ENCODE measurements at places on chromosomes 11 and 22.

DNA sequence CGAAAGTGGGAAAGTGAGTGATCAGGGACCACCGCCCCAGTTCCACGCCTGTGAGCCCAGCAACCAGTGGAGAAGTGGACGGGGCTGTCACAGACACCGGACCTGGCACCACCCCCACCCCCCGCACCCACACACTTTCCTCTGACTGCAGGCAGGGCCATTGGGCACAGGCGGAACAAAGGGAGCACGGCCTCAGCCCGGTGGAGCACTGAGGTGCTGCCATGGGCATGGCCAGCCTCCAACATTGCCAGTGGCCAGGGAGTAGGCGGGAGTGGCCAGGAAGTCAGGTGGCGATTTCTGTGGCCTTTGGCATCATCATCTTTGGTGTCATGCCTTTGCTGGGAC lies 78.5 kb downstream of the BCR start:
- DNase-seq: no peak

- DNase-seq: no peak
These were observed 23.6 kb downstream of the EIF4G2 start for GRCh38 chr11:10785146-10785474.

GRCh38 chr11:33064866-33065265 lies 25.5 kb downstream of the TCP11L1 start:
- DNase-seq: no peak

GRCh38 chr11:35874751-35875450 lies 69.0 kb upstream of the LDLRAD3 start:
- DNase-seq: no peak

- no peak for DNase-seq
These were observed 7.0 kb downstream of the DNAJB13 start for GRCh38 chr11:73957654-73958361.

DNA sequence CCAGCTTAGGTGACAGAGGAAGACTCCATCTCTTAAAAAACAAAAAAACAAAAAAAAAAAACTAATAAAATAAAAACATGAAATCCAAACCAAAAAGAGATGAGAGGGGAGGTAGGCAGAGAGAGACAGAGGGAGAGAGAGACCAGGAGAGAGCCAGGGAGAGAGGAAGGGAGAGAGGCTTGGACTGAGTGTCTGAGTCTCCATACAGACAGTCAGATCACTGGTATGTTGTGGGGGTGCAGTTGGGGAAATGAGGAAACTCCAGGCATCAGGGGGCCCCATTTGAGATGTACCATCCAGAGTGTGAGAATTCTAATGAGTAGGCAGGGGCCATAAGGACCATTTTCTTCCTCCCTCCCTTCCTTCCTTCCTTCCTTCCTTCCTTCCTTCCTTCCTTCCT lies 53.1 kb upstream of the SEPTIN5 start:
- DNase-seq: no peak

DNA sequence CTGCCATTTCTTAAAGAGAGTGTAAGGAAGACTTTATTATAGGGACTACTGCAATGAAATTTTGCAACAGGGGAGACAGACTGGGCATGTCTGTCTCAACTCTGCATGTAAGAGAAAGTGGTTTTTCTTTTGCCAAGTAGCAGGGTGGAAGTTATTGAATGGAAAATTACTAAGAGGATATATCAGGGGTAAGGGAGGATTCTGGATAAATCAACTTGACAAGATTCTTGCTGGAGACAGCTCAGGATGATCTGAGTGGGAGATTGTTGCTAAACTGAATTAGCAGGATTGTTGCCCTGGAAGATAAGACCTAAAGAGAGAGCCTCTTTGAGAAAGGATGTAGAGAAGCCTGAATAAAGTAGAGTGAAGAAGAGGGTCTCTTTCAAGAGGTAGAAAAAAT lies 145.8 kb downstream of the LUZP2 start:
- DNase-seq: no peak

GRCh38 chr11:121473064-121473777 lies 20.5 kb upstream of the SORL1-AS1 start:
- no peak for DNase-seq
